CD4-positive, alpha-beta T cell treated with Interleukin-10 for 1 hour (primary cell): ENCODE measurements at places on chromosomes 13 and 19.
A peak's percentile ranks its signal among the peaks of the same experiment; 100 is the strongest.

- DNase-seq = no peak
Measured at GRCh38 chr19:16564842-16565241, 7.4 kb downstream of the SLC35E1 start.

DNA sequence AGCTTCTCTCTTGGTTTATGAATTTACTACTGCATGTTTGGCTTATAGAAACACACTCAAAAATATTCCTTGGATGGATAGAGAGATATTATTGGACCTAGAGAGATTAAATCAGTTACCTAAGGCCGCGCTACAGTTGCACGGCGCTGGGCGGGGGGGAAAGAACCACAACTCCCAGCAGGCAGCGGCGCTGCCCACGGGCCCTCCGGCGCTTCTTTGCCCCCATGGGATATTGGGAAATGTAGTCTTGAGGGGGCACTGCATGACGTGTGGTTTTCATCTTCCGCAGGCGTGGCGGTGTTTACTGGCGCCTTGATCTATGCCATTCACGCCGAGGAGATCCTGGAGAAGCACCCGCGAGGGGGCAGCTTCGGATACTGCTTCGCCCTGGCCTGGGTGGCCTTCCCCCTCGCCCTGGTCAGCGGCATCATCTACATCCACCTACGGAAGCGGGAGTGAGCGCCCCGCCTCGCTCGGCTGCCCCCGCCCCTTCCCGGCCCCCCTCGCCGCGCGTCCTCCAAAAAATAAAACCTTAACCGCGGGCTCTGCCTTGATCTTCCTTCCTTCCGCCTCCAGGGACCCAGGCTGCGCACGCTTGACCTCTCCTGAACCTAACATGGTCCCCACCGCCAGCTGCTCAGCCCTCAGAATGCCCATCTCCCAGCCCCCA, 4.8 kb downstream of the EMP3 start:
- DNase-seq = peak; percentile 92

GRCh38 chr19:8336072-8336569, 6.9 kb downstream of the KANK3 start:
- no peak for DNase-seq

GRCh38 chr19:3478409-3479176, 1.7 kb downstream of the SMIM24 start:
- peak; percentile 24 for DNase-seq

DNA sequence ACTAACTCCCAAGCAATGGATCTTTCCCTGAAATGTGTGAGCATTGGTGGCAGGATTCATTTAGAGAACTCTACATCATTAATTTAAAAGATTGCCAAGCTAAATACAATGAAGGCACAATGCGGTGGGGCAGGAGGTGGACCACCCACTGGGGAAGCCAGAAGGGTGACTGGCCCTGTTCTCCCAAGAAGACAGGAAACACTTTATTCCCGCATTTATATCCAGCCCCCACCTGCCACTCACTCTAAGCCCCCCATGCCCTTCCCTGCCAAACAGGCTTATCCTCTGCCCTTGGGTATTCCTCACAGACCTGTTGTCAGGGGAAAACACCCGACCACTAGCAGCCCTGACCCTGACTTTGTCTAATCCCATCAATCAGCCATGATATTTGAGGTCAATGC, 189.1 kb upstream of the UBL3 start:
- DNase-seq = no peak
